Left lung (tissue), 14 donors: ENCODE measurements at places on chromosomes 4 and X. TPM values are rescaled to one million over a fixed set of nuclear protein-coding genes. Genes with fewer than 3 reads are reported as not detected.

GRCh38 chrX:75483933-75484332 lies 38.9 kb downstream of the ZDHHC15 start:
- DNase-seq: no peak

The NKX1-1 gene
- not detected for polyA plus RNA-seq

The BRCC3 gene
- polyA plus RNA-seq: 23.6 TPM

DNA sequence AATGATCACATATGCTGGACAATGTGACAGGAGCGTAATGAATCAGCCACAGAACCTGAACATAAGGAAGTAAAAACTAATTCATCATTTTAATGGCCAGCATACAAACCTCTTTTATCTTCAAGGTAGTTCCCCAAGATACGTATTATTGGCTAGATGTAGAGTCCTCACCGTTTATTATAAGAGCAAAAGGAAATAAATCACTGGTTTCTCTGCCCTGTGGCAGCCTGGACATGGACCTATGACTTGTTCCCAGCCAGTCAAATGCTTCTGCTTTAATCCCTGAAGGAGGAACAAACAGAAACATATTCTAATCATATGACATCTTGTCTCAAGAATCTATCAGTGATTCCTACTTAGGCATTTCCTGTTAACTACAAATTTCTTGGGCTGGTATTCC lies 86.8 kb upstream of the FAM241A start:
- DNase-seq: no peak

DNA sequence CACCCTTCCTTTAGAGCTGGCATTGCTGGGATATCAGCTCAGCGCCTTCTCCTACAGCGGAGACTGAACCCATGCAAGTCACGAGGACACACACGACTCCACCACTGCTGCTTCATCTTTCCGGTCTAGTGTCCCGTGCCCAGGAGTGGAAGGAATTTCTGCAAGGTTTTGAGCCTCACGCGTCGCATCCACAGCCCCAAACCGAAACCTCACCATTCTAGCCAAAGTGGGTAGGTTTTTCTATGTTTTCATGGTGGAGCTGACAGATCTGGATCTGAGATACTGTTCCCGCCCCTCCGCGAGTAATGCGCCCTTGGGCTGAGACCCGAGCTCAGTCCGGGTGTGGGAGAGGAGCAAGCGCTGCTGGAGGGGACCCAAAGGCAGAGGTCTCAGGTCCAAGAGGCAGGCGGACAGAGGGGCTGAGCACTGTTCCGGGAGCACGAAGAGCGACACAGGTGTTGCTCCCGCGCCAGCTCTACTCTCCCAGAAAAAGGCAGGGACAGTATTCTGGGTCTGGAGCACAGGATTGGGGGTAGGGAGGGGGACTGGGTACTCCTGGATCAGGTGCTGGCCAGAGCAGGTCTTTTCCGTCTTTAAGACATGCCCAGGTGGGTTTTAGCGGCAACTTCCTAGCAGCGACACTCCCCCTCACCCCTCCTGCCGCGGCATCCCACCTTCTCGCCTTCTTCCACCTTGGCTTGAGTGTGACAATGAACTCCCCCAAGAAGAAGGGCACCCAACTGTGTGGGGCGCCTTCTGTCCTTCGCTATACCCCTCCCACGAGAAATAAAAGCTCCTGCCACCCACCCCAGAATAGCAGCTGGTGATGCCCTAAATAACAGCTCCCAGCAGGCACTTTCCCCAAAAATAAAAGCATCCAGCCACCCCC lies 1.8 kb downstream of the EPHA5 start:
- DNase-seq: no peak

The NPNT gene
- polyA plus RNA-seq: 107 TPM
